ENCODE measurements at places on chromosomes 6 and 20.
A peak's percentile ranks its signal among the peaks of the same experiment; 100 is the strongest.

DNA sequence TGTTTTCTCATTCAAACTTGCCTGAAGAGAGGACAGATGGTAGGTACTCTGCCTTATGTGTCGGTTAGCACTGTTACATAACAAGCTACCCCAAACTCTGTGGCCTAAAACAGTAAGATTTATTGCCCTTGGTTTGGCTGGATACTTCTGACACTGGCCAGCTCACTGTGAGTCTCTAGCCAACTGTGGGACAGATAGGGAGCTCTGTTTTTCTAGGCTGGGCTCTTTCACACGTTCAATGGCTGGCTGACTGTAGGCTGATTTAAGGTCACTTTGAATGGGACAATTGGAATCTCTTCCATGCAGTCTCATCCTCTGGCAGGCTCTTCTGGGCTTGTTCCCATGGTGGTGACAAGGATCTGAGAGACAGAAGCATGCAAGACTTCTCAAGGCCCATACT, 39.4 kb upstream of the JAG1 start:
- no peak for DNase-seq

DNA sequence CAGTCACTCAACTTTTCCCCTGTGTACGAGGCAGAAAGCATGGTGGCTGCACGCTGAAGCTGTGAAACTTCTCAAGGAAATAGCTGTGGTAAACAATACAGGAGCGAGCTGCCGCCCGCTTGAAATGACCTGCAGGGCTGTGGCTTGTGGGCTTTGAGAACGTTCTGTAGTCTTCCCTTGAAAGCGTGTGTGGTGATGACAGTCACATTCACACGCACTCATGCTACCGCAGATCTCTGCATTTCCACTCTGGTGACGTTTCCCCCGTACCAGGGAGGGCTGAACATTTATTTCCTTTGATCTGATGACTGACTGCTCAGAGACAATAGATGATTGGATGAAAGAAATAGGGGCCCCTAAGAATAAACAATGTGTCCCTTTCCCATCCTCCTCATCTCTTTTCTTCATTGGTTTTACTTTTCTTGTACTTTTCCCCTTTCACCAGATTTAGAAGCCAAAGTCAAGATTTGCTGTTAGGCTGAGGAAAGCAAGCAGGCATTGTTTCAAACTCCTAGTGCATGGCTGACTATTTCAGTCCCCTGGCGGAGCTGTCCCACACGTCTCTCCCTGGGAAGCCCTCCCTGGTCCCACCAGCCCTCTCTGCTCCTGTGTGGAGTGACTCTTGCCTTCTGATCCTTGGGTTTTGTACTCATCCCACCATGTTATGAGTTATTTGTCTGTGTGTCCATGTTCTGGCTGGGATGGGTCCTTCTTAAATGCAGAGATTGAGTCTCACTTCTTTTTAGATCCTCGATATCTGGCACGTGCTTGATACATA, 3.9 kb downstream of the SYTL3 start:
- DNase-seq, result peak; percentile 92

- no peak for DNase-seq
Observed at GRCh38 chr6:165962366-165962765, 205.3 kb downstream of the TBXT start.

GRCh38 chr20:12241065-12241464, 323.4 kb downstream of the BTBD3 start:
- no peak for DNase-seq

GRCh38 chr6:680251-680650, 12.7 kb downstream of the EXOC2 start:
- DNase-seq, result no peak

GRCh38 chr20:10218536-10219451, at the start of gene SNAP25:
TSS of gene SNAP25 (plus strand) at chr20:10218830. CDS start at chr20:10275492, 56,662 bp downstream.
- DNase-seq, result peak; percentile 40

DNA sequence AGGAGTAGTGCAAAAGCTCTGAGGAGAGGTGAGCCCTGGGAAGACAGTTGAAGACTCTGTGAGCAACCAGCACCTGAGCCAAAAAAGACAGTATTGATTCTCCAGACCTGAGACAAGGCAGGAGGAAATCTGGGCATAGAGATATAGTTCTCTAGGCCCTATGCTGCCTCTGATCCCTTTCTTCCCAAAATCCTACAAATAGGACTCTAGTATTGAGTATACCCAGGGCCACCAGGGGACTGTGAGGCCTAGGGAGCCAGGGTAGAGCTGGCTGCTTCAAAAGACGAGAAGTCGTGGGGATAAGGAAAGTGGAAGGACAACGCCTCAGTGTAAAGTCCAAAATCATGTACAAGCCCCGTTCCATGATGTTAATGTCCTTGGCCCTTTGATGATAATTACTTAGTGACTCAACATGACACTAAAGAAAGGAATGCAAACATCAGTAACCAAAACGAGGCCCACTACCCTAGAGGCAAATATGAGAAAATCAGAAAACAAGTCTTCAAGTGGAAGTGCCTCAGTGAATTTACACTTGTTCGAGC, 197.3 kb upstream of the PROKR2 start:
- no peak for DNase-seq

DNA sequence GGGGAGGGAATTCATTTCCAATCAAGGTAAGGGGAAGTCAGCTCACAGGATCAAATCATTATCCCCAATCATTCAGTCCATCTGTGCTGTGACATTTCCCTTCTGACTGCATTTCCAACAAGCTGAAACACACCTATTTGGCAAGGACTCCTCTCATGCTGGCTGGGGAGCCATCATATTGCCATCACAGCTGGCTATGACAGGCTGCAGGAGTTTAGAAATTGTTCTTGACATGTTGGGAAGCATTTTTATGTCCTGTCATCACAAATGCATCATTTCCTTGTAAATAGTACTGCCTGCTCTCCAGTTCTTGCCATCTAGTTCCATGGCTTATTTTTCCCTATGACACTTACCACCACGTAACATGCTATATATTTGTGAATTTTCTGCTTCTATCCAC, 113.9 kb upstream of the TMEM170B start:
- DNase-seq, result no peak

- no peak for DNase-seq
Observed at GRCh38 chr20:58416835-58417234, 27.8 kb downstream of the VAPB start.

GRCh38 chr6:146914489-146915483, 289.4 kb upstream of the STXBP5 start:
- peak; percentile 37 for DNase-seq

- no peak for DNase-seq
Observed at GRCh38 chr6:29146179-29146578, 24.5 kb upstream of the OR2J2 start.

DNA sequence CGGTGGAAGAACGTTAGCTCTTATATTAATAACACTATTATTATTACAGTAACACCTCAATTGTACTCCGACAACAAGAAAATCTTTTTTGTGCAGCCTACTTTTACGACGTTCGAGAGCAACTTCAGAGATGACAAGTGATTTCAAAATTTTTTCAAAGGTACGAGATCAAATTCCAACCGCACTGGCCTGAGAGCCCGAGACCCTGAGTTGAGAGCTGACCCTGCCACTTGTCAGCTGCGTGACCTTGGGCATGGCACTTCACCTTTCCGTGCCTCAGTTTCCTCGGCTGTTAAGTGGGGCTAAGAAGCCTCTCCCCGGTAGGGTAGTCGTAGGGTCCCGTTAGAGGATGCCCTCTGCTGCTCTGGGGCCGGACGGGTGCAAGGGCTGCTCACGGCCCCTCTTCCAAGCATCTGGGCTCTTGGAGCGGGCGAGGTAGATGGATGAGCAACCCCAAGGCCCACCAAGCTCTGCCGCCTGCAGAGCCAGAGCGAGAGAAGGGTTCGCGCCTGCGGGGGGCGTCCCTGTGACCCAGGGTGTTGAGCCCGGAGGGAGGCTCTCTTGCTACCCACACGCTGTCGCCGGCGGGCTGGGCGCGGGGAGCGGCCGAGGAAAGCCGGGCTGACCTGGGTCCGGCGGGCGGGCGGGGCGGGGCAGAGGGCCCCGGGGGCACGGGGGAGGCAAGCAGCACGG, 510 bp downstream of the NDRG3 start:
- DNase-seq, result no peak

DNA sequence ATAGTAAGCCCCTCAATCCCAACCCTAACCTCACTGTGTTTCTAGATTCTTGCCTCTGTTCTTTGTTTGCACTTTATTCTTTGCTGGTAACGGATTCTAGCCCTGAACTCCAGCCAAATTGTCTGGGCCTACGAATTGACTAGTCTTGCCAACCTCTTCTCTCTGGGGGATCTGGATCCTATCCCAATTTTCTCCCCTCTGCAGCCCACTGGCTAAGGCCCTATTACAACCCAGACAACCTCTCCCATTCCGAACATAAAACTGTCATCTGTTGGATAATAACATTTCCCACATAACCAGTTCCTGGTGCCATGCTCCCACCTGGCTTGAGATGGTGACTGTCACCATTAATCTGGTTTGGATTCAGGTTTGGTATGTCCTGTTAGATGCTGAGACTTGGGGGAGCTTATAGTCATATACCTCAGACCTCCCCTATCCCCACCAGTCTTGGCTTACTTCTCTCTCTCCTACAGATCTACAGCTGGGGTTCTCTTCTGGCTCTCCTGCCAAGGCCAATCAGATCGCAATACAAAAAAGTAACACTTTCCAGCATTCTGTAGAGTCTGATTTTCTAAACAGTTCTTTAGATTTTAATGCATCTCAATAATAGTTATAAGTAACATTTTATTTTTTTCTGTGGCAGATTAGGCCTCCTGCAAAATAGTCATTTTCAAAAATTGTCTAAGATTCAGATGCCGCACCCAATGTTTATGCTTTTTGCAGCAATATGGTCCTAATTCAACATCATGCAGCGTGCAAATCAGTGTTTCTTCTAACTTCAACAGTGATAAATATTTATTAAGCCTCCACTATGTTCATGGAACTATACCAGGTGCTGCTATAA, 29.8 kb upstream of the AHI1 start:
- DNase-seq, result no peak

GRCh38 chr6:54085541-54085940, 25.7 kb upstream of the MLIP start:
- DNase-seq, result no peak

- DNase-seq, result no peak
Observed at GRCh38 chr6:44668976-44669934, 281.7 kb downstream of the CDC5L start.

- DNase-seq, result no peak
Observed at GRCh38 chr20:2245637-2246036, 50.2 kb upstream of the TGM3 start.

DNA sequence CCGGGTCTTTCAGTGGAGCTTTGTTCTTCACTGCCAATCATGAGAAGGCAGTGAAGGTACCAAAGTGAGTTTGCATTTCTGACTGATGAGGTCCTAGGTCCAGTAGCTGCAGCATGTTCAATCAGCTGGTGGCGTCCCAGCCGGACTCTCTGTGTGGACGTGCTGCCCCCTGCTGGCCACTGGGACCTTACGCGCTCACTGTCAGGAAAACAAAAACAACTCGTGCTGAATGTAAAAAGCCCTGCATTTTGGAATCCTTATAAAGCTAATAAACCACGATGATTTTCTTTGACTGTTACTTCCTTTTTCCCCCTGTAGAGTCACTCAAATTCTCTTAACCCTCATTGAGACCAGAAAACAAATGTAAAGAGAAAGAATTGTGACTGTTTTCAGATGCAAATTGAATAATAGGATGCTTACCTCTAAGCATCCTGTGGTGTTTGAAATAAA, 4.9 kb upstream of the CD24 start:
- DNase-seq, result peak; percentile 76

- DNase-seq, result no peak
Observed at GRCh38 chr6:109472132-109472995, 10.7 kb downstream of the ZBTB24 start.

DNA sequence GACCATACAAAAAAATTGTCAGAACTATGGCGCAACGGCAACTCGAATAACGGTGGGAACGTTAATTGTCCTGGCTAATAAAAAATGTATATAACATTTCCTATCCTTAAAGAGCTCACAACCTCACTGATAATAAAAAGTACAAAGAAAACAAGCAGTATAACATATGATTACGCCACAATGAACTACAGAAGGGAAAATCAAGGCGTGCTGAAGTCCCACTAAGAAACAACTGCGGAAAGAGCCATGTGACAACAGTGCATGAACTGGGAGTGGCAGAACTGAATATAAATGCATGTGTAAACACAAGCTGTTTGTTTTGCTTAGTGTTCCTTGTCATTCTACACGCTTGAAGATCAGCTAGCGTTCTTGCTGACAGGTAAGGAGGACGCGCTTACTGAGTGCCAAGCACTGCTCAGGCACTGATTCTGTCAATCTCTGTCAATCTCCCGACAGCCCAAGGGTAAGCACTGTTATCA, 466 bp upstream of the PSMB1 start:
- no peak for DNase-seq

DNA sequence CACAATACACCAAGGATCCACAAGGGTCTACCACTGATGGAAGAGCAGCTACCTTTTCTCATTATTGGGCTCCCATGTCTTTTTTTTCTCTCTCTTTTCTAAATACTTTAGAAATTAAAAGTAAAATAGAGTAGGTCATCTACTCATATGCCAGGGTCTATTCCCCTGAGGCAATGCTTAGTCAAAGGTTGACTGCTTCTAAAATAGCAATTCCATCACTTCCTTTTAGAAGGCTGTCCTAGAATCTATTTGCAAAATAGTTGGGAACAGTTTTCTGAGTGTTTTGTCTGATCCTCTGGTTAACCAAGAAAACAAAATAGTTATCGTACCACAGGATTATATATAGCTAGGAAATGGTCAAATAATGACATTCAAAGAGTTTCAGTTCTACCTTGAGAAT, 174.1 kb downstream of the COL21A1 start:
- DNase-seq, result no peak

GRCh38 chr6:121076119-121076518, 258.2 kb downstream of the TBC1D32 start:
- DNase-seq, result no peak

DNA sequence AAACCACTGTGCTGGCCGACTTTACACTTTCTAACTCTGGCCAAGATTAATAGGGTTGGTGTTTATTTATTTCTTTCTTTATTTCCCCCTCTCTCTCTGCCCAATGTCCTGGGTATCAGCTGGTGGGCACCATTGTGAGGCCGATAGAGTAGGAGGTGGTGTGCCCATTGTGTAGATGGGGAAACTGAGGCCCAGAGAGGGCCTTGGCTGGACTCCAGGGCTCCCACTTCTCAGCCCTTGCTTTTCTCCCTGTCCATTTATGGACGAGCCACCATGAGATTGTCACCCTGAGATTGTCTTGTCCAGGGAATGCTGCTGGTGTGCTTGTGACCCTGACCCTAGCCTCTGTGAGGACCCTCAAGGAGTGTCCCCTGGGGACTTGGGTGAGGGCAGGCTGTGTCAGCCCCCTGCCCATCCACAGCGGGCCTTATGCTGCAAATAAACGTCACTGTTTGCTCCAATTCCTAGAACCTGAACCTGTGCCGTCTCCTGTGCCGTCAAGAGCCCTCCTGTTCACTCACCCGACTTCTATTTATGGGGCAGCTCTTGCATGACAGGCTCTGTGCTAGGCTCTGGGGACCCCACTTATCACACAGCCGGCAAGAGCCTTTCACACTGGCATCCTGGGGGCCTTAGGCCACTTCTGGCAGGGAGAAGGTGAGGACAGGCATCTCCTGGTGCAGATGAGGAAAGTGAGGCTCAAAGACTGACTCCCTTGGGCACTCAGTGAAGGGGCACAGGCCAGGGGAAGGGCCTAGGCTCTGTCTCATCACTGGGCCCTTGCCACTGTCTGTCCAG, 24.8 kb downstream of the SUN5 start:
- DNase-seq, result no peak

Data from CD4-positive, alpha-beta T cell treated with Interleukin-1 beta for 1 hour (primary cell).